ENCODE measurements at places on chromosomes 2 and 18.

- DNase-seq, result no peak
These were observed 1109.1 kb upstream of the NRXN1 start for GRCh38 chr2:52141076-52141475.

- no peak for DNase-seq
These were observed 2.0 kb upstream of the UBE2F start for GRCh38 chr2:237964578-237965404.

- no peak for DNase-seq
These were observed 17.4 kb downstream of the DYNC2LI1 start for GRCh38 chr2:43791035-43791765.

DNA sequence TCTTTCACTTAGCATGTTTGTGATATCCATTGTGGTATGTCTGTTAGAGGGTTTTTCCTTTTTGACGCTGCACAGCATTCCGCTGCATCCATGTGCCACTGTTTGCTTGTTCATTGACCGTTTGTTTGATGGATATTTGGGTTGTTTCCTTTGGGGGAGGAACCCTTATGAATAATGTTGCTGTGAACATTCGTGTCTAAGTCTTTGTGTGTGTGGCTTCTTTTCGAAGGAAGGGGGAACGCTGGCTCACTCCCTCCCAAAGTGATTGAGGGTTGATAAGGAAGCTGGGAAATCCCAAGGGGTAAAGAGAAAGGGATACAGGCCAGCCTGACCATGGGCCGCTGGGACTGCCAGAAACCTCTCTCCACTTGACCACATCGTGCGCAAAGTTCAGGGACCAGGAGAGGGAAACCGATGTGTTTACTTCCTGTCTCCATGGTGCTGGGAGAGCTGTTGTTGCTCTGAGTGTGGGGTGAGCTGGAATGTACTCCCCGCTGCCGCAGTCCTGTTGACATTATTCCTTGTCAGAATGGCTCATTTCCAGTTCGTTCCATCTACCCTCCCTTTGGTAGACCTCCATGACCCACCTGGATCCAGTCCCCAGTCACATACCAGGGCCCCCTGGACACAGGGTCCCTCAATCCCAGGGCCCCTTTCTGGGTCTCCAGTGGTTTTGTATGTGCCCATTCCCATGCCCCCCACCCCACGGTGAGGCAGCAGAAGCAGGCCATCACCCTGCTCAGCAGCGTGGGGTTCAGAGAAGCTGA, 39.6 kb downstream of the HS1BP3 start:
- no peak for DNase-seq

DNA sequence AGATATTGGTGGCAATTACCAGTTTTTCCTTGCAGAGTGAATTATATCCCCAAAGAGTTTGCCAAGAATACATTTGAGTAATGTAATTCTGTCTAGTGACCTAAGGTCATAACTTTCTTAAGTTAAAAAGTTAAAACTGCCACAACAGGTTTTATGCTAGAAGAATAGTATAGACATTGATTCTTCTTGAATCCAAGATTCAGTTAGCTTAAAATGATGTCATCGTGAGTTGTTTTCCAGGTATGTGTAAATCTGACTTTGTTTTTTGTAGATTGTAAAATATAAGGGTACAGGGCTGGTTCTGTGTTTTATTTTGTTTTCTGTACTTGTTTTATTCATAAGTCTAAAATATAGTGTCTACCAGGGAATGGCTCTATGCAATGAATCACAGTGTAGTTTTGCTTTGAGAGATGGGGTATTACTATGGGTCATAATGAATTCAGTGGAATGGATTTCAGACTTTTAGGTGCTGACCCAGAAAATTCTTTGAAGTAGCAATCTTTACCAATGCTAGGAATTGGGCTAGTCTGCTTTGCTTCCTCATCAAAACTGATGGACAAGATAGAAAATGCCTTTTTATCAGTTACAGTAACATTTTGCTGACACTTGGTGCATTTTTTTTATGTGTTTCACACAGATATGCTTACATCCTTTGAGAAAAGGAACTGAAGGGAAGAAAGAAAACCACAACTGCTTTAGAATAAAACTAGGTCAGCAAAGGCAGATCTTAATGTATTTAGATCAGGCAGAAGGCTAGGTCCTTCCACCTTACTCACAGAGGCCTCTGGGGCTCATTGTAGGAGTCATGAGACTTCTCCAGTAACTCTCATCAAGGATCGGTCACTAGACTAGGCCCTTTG, 20.8 kb upstream of the MGAT5 start:
- peak; percentile 62 for DNase-seq

- no peak for DNase-seq
These were observed 28.7 kb upstream of the SLC25A52 start for GRCh38 chr18:31789409-31789808.

GRCh38 chr2:25230198-25230947, 62.0 kb upstream of the POMC start:
- DNase-seq, result no peak

- DNase-seq, result no peak
These were observed 34.3 kb downstream of the GPC1 start for GRCh38 chr2:240469740-240470139.

- DNase-seq, result no peak
These were observed 16.5 kb downstream of the CPLX4 start for GRCh38 chr18:59301929-59302328.

GRCh38 chr2:201070948-201071478, 458 bp downstream of the HYCC2 start:
- no peak for DNase-seq

GRCh38 chr2:177243476-177243875, 21.1 kb downstream of the NFE2L2 start:
- DNase-seq, result no peak

- no peak for DNase-seq
These were observed 9.1 kb downstream of the THNSL2 start for GRCh38 chr2:88179228-88179679.

GRCh38 chr2:15198051-15198450, 363.1 kb downstream of the NBAS start:
- DNase-seq, result no peak

- no peak for DNase-seq
These were observed 6.3 kb downstream of the TNFAIP6 start for GRCh38 chr2:151363709-151364108.

DNA sequence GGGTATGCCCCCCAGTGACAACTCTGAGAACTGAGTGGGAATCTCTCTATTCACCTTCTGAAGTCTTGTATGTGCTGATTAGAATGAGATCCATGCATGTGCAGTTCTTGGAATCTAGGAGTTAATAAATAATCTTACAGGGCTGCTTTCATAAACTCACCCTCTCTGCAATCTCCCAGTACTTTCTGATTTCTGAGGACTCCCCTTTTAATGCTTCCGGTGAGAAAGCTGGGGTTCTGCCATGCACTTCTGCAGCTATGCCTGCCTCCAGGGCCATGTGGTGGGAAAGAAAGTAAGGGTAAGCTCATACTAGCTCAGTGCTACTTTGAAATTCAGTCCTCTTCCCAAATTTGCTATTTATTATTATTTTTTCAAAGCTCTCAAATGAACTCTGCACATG, 432.9 kb downstream of the MTX2 start:
- no peak for DNase-seq

GRCh38 chr2:101372792-101373191, 14.5 kb downstream of the CREG2 start:
- DNase-seq, result no peak

DNA sequence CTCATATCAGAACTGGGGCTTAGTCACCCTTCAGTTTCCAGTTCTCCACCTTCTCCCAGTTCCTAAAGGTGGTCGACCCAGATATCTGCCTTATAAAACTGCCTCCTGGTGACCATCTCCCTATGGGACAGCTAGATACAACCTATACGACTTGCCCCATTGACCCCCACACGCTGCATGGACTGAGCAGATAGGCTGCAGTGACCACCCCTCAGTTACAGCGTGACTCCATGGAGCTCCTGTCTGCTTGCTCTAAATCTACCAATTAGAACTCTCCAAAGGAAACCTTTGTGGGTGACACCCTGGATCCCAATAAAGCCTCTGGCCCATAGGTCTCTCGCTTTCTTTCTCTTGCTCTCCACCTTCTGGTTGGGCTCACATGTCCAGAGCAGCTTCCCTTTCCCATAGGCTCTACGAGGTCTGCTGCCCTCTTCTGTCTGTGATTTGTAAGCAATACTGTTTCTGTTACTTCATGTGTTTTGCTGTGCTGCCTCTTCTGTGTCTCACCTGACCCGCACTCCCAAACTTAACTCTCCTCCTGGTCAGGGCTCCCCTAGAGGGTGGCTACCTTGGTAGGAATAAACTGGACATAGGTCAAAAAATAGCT, 971.3 kb upstream of the FAM98A start:
- DNase-seq, result peak; percentile 7

- DNase-seq, result peak; percentile 17
These were observed 351.5 kb downstream of the NR4A2 start for GRCh38 chr2:155980941-155981560.

DNA sequence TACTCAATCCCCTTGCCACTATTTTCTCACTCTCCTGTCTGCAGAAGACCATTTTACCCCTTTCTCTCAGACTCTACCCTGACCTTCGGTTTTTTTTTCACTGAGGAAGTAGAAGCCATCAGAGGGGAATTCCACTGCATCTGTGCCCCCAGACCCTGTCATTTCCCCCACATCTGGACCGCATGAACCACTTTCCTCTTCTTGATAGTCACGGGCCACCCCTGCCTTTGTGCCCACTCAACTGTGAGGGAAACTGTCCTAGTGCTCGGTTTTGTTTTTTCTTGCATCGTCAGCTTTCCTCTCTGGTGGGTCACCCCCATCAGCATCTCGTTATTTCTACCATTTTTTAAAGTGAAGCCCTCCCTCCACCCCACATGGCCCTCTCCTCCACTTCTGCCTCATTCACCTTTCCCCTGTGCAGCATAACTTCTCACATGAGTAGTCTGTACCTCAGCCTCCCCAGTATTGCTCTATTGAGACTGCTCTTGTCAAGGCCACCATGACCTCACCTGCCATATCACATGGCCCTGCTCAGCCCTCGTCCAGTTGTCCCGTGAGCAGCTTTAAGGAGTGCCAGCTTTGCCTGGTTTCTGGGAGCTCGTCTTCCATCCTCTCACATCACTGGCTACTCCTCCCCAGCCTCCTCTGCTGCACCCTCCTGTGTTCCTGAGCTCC, 32.4 kb downstream of the TMEM87B start:
- no peak for DNase-seq

- DNase-seq, result no peak
These were observed 21.5 kb downstream of the PKP4 start for GRCh38 chr2:158478237-158478636.

DNA sequence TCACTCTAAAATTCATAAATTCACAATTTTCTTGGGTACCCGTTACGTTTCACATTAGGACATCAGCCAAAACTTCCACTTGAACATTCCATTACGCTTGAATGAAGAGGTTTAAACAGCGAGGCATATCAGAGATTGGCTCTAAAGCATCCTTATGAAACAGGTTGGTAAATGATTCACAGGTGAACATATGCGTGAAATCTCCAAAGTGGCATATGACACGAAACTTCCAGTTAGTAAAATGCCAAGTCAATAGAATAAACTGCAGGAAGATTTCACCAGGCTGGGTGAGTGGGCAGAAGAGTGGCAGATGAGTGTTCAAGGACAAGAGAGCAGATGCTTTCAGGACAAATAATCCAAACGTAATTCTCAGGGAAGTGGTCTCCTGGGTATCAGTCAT, 33.9 kb upstream of the GLS start:
- DNase-seq, result no peak

DNA sequence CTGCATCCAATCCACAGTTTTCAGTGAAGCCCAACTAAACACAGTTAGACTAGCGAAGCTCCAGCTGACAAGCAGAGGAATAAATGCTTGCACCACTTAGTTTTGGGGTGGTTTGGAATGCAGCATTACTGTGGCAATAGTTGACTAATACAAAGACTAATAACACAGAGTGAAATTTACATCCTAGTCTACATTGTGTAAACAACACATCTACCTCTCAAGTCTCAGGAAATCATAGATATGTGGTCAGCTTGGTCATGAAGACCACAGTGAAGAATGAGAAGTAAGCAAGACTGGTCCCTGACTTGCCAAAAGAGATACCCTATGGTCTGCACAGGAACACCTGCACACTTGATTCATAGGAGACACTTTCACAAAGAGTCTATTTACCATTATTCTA, 155.1 kb upstream of the TANK start:
- no peak for DNase-seq

DNA sequence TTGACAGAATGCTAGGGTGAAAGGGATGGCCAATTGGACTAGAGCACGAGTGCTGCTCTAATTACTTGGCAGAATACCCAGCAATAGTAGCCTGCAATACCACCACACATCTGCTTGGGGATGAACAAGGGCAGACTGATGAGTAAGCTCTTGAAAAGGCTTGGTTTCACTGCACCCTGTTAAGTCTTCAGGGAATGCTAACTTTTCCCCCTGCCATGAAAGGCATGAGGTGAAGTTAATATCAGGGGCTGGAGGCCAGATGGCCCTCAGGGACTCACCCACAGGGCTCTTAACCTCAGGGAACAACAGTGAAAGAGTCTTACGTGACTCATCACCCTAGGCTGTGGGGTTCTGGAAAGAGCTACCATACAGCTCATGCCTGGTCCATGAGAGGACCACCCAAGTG, 51.7 kb upstream of the MYL1 start:
- DNase-seq, result no peak

GRCh38 chr18:59063300-59063906, 76.3 kb upstream of the SEC11C start:
- DNase-seq, result no peak

- no peak for DNase-seq
These were observed 451.1 kb upstream of the NETO1 start for GRCh38 chr18:73318739-73319479.

DNA sequence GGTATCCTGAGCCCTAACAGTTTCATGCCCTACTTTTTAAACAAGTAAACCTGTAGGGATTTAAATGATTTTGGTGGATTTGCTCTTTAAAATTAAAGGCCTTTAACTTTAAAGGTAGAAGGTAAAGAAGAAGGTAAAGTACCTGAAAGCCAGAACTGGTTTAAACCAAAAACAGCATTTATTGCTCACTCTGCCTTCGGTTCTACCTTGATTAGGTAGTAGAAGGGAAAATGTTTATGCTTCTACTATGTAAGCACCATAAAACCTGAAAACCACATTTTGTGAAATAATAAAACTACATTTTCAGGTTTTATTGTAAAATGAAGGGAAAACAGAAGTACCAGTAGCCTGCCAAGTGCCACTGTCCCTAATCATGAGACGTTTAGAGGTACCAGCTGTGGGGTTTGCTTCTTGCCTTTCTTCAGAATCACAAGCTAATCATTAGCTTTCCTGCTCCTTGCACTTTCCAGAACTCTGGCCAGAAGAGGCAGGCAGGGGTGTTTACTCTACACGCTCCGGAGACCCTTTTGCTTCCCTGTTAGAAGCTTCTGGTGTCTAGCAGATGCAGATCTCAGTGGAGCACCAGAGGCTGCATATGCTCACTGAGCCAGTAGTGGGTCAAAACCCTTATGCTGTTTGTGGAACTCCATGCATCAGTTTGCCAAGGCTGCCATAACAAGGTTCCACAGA, 33.3 kb downstream of the RPIA start:
- DNase-seq, result no peak

DNA sequence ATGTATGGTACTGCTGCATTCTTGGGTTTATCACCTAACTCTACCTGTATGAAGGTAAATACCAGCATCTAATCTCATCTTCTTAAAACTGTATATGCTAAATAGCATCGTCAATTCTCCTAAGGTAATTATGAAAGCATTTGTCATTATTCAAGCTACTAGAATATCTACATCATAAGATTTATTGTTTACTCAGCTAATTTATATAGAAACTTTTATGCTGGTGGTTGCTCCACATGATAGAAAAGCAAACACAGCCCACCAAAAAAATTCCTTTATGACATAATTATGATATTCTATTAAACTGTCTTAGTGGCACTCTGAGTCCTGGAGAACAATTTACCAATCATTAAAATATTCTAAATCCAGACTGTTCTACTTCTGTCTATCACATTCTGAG, 1226.1 kb upstream of the NRXN1 start:
- DNase-seq, result no peak

Measured in AML-193 (cell line).